Tibial nerve (tissue), 4 donors: ENCODE measurements at places on chromosomes 1 and 21. TPM values are rescaled to one million over a fixed set of nuclear protein-coding genes. Genes with fewer than 3 reads are reported as not detected.

GRCh38 chr1:215156232-215156631 lies 73.7 kb downstream of the KCNK2 start:
- no peak overlapping the region for H3K4me3 ChIP-seq
- H3K27me3 ChIP-seq = no peaks in the 10 kb centered on the region
- no peaks in the 10 kb centered on the region for H3K36me3 ChIP-seq
- no peaks in the 10 kb centered on the region for H3K4me1 ChIP-seq
- no peak overlapping the region for H3K27ac ChIP-seq

DNA sequence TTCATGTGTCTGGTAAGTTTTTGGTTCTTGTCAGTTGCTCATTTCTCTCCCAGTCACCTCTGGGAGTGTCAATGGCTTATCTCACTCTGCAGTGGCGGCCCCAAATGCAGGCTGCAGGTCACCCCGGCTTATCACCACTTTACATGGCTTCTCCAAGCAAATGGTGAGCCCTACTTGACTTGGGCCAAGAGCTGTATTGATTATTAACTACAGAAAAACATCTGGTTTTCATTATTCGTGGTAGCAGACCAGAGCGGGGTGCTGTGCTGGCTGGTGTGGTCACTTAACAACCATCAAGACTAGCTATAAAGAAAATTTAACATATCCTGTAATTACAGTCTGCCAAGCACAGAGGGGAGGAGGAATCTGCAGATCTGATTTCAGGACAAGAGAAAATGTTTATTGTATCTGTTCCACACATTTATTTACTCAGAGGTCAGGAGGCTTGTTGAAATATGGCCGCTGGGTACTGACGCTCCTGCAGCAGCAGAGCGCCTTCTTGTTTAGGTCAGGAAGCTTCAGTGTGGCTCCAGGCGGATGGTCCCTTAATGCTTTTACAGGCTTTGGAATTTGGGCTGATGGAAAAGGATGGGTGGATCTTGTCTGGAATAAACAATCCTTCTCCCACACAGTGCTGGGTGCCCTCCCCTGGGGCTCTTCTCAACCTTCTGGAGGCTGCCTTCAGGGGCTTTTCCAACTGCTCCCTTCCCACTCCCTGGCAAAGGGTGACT lies 87.8 kb downstream of the HLX start:
- DNase-seq = no peak
- no peaks in the 10 kb centered on the region for H3K4me1 ChIP-seq
- no peak overlapping the region for H3K4me3 ChIP-seq
- H3K36me3 ChIP-seq = no peaks in the 10 kb centered on the region
- H3K27ac ChIP-seq = no peak overlapping the region

DNA sequence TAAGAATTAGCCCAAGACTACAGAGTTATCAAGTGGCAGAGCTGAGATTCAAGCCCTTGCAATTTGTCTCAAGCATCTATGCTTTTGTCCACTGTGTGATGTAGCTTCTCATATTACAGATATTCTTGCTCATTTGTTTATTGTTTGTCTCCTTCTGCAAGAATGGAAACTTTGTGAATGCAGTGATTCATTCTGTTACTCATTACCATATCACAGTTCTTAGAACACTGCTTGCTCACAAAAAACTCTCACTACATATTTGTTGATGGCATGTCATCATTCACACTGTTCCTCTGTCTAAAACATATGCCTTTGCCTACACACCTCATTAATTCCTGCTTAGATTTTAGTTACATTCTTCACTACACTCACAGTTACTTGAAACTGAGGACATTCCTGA lies 1198.9 kb downstream of the PLA2G4A start:
- no peak overlapping the region for H3K4me3 ChIP-seq
- peak overlapping the region; percentile 78 for H3K27ac ChIP-seq
- no peak for DNase-seq
- no peaks in the 10 kb centered on the region for H3K36me3 ChIP-seq

GRCh38 chr1:231613419-231614349 lies 12.9 kb upstream of the DISC1 start:
- no peak overlapping the region for H3K4me3 ChIP-seq
- H3K27ac ChIP-seq = no peak overlapping the region
- no peaks in the 10 kb centered on the region for H3K4me1 ChIP-seq
- no peak for DNase-seq
- no peaks in the 10 kb centered on the region for H3K36me3 ChIP-seq
- H3K27me3 ChIP-seq = no peaks in the 10 kb centered on the region

- DNase-seq = no peak
- no peak overlapping the region for H3K27ac ChIP-seq
- no peaks in the 10 kb centered on the region for H3K4me1 ChIP-seq
- H3K4me3 ChIP-seq = no peak overlapping the region
Observed at GRCh38 chr1:224081604-224082003, 32.3 kb upstream of the FBXO28 start.

GRCh38 chr1:184569106-184569505 lies 182.3 kb downstream of the C1orf21 start:
- no peak for DNase-seq
- H3K36me3 ChIP-seq = no peaks in the 10 kb centered on the region
- H3K27me3 ChIP-seq = no peaks in the 10 kb centered on the region
- H3K4me3 ChIP-seq = no peak overlapping the region
- no peak overlapping the region for H3K27ac ChIP-seq

GRCh38 chr1:51293898-51294515 lies 36.4 kb downstream of the TTC39A start:
- H3K36me3 ChIP-seq = no peaks in the 10 kb centered on the region
- H3K27ac ChIP-seq = no peak overlapping the region
- no peak for DNase-seq
- H3K4me1 ChIP-seq = peaks cover 13% of the 10 kb centered on the region
- H3K4me3 ChIP-seq = no peak overlapping the region

IL19 gene
- not detected for total RNA-seq
